ENCODE measurements at places on chromosomes 2 and 18. TPM values are rescaled to one million over a fixed set of nuclear protein-coding genes. Genes with fewer than 3 reads are reported as not detected.

The CHRNA1 gene
- total RNA-seq: not detected

The KLHL14 gene
- total RNA-seq: not detected

The SCN1A gene
- total RNA-seq: not detected

The NT5DC4 gene
- not detected for total RNA-seq

The GPC1 gene
- 192 TPM for total RNA-seq

The HAAO gene
- not detected for total RNA-seq

The CCDC141 gene
- total RNA-seq: not detected

The C2orf15 gene
- total RNA-seq: 0.46 TPM

The CLASP1 gene
- 17.2 TPM for total RNA-seq

The PSMA8 gene
- not detected for total RNA-seq

The ARHGAP28 gene
- 0.05 TPM for total RNA-seq

The UNC50 gene
- 31.1 TPM for total RNA-seq

The SIX3 gene
- total RNA-seq: 0.32 TPM

The PPIL3 gene
- total RNA-seq: 24.3 TPM

The DOK6 gene
- not detected for total RNA-seq

The ACTG2 gene
- total RNA-seq: 0.17 TPM

The SLC5A7 gene
- total RNA-seq: not detected

The UGT1A8 gene
- not detected for total RNA-seq

The MROH2A gene
- total RNA-seq: 0.28 TPM

The EDAR gene
- total RNA-seq: 0.02 TPM

The RAPH1 gene
- 6.8 TPM for total RNA-seq

The DIPK1C gene
- total RNA-seq: not detected

The KCNK3 gene
- total RNA-seq: 1.7 TPM

The KCNG2 gene
- total RNA-seq: not detected

The MYO5B gene
- 11.8 TPM for total RNA-seq

The UGT1A10 gene
- not detected for total RNA-seq

The MXD1 gene
- 1.9 TPM for total RNA-seq

The DUSP2 gene
- 0.52 TPM for total RNA-seq

The GPR75 gene
- total RNA-seq: 1.6 TPM

The RGPD6 gene
- total RNA-seq: 5.3 TPM

The CFAP221 gene
- not detected for total RNA-seq

The ABCB6 gene
- total RNA-seq: 28.4 TPM

The CNRIP1 gene
- 3.2 TPM for total RNA-seq

The NHEJ1 gene
- total RNA-seq: 18.3 TPM
